SK-MEL-5 (cell line): ENCODE measurements at places on chromosomes 12 and 14.

GRCh38 chr12:84811291-84811690, 101.3 kb downstream of the SLC6A15 start:
- DNase-seq, result no peak

DNA sequence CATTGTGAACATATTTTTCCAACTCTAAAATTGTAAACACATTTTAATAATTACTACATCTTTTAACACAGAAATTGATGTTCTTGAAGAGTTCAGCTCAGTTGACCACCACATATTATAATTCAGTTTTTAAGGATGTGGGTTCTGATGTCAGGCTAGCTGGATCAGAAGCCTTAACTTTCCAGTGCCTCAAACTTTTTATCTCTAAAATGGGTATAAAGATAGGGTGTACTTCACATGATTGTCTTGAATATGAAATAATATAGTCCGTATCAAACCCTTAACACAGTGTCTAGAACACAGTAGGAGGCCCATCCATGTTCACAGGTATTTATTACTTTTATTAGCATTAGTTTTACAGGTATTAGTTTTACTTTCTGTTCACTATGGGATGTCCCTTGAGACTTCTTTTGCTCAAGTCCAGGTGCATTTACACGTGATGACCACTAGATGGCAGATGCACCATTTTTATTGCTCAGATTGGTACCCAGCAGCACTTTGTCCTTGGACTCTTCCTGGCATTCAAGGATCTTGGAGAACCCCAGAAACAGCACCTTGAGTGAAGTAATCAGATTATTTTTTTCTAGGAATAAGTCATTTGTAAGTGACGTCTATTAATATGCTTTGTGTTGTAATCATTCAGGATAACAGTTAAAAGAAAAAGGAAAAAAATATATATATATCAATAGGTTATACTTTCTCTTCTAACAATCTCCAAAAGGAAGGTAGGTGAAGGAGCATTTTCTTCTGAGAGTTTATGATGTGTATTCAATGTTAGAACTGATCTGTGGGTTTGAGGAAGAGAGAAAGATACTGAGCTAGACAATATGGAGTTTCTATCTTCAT, 580.2 kb downstream of the ETNK1 start:
- DNase-seq, result peak; percentile 77

GRCh38 chr14:36870776-36871175, 209.1 kb downstream of the PAX9 start:
- no peak for DNase-seq

DNA sequence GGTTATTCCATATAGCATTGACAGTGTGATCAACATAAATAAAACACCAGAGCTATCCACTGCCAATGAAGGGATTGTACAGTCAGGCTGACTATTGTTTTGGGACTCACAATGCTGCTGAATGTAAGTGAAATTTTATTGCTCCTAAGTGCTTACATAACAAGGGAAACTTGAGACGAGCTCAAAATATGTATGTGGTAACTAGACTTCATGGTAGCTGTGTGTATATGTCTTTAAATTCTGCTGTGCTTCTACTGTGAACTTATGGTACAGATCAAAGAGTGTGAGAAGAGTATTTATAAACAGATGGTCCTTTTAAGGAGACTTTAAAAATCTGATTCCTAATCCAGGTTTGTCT, 6.9 kb downstream of the FLRT2 start:
- no peak for DNase-seq

DNA sequence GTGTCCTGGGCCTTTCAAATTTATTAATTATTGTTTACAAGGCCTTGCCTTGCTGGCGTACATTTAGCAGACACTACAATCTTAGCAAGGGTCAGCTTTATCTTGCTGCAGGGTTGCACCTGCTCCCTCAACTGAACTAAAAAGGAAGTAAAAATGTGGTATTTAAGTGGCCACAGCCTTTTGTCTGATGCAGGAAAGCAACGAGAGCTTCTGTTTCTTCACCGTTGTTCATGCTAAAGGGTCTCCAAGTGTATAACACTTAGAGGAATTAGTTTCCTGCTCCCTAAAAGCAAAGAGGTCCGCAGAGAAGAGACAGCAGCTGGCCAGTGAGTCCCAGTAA, 62.8 kb upstream of the EGLN3 start:
- DNase-seq, result no peak

- no peak for DNase-seq
Measured at GRCh38 chr12:6302621-6303020, 7.9 kb upstream of the PLEKHG6 start.

GRCh38 chr14:37599507-37600368, 4.3 kb downstream of the TTC6 start:
- DNase-seq, result no peak

- no peak for DNase-seq
Measured at GRCh38 chr14:55313480-55313879, 42.3 kb downstream of the FBXO34 start.

DNA sequence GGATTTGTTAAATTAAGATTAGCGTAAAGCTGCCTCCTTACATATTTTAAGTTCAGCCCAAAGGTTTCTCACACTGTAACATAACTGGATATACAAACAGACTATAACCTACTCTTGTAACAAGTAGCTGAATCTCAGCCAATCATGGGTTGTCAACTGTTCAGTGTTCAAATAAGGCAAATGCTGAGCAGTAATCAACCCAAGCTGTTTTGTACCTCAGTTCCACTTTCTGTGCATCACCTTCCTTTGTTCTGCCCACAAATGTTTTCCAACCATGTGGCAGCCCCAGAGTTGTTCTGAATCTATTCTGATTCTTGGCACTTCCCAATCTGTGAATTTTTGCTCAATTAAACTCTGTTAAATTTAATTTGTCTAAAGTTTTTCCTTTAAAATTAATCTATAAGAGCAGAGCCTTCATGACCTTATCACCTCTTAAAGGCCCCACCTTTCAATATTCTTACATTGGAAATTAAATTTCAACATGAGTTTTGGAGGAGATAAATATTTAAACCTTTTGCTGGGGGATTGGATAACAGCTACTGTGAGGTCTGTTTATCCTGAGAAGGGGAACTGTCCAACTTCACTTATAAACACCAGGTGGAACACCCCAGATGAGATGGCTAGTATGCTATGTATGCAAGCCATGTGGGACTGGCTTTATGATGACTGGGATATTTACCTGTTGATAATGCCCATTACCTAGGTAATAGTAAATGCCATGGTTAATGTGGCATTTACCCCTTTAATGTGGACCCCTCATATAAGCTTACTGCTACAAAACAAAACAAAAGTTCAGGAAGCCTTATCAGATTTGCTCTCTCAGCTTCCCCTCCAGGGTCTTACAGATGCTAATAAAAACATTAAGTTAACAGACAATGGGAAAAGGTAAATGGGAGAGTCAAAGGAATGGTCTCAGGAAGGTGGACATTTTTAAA, 42.2 kb upstream of the ARID2 start:
- no peak for DNase-seq

DNA sequence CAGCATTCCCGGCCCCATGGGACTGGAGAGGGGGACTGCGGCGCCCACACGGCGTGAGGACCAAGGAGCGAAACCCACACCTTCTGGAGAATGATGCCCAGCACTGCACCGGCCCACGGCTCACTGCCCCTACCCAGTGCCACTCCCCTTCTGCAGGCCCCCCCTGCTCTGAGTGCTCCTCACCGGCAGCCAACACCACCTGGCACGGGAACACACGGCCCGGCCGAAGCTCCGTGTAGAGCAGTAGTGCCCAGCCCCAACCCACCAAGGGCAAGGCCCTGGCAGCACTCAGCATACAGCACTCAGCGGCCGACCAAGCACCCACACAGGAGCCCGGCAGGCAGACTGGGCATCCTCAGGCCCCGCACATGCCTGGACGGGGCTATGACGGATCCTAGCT, 13.4 kb downstream of the BTBD6 start:
- DNase-seq, result no peak

DNA sequence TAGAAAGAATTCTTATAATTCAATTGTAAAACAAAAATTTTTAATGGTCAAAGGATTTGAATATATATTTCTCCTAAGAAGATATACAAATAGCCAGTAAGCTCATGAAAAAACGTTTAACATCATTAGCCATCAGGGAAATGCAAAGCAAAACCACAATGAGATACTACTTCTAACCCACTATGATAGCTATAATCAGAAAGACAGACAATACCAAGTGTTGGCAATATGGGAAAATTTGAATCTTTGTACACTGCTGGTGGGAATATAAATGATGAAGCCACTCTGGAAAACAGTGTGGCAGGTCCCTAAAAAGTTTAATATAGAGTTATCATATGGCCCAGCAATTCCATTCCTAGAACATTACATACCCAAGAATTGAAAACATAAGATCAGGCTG, 25.4 kb downstream of the RALGAPA1 start:
- DNase-seq, result no peak

GRCh38 chr14:24368562-24369252, 723 bp downstream of the NFATC4 start:
- no peak for DNase-seq
